Sigmoid colon (tissue), 7 donors: ENCODE measurements at places on chromosomes 2 and 18. TPM values are rescaled to one million over a fixed set of nuclear protein-coding genes. Genes with fewer than 3 reads are reported as not detected.

The GATA6 gene
- 3.5 TPM for total RNA-seq

The DSEL gene
- total RNA-seq = 11.6 TPM

The C1D gene
- 37.9 TPM for total RNA-seq

The CIDEA gene
- total RNA-seq = not detected

The IL36A gene
- not detected for total RNA-seq
